Panc1 (cell line): ENCODE measurements at places on chromosomes 3 and 15. TPM values are rescaled to one million over a fixed set of nuclear protein-coding genes. Genes with fewer than 3 reads are reported as not detected.

The RASGRP1 gene
- 0.51 TPM for total RNA-seq

The ABCC5 gene
- 35.1 TPM for total RNA-seq

The MIX23 gene
- total RNA-seq, result 61.7 TPM

The ARHGEF26 gene
- total RNA-seq, result 2.0 TPM

The COL8A1 gene
- total RNA-seq, result 0.13 TPM

The PHC3 gene
- total RNA-seq, result 53.8 TPM

- no peak for DNase-seq
Measured at GRCh38 chr3:162112719-162113118, 616.1 kb downstream of the OTOL1 start.

- no peak for DNase-seq
Measured at GRCh38 chr3:43686700-43687498, 3.8 kb upstream of the ABHD5 start.

DNA sequence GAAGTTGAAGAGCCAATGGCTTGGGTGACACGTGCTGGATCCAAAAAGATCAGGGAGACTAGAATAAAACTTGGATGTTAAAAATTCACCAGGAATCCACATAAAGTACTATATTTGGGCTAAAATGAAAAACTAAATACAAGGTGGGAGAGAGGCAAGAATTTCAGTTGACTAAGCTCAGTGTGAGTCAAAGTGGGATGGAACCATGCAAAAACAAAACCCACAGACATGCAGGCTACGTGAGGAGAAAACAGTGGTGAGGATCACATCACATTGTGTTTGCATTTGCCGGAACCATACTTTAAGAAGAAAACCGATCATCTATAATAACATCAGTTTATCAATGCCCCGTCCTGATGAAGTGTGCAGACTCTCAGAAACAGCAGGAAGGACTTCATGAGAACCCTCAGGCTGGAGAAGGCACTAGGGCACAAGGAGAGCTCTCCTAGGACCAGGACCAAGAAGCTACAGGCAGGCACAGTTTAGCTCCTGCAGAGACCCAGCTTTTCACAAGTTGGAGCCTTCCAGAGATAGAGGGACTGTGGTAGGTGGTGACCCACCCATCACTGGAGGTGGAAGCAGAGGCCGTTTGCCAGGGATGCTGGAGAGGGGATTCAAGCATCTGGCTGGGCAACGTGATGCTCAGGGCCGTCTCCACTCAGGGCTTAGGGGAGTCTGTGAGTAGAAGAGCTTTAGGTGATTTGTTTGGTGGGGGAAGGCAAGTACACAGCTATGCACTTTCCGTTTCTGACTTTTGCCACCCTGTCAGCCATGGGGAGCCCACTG, 29.0 kb upstream of the NR2E3 start:
- DNase-seq, result no peak

- DNase-seq, result no peak
Measured at GRCh38 chr3:186361762-186362536, at the start of gene DGKG. Gene DGKG (minus strand): TSS chr3:186362234. CDS start chr3:186320459, 41,775 bp downstream.

GRCh38 chr3:127412578-127413317, 124.9 kb upstream of the PRR20G start:
- DNase-seq, result no peak

- DNase-seq, result peak; percentile 43
Measured at GRCh38 chr3:190182418-190183043, 61.8 kb upstream of the P3H2 start.

GRCh38 chr15:27977696-27978095, 121.4 kb downstream of the OCA2 start:
- DNase-seq, result no peak

DNA sequence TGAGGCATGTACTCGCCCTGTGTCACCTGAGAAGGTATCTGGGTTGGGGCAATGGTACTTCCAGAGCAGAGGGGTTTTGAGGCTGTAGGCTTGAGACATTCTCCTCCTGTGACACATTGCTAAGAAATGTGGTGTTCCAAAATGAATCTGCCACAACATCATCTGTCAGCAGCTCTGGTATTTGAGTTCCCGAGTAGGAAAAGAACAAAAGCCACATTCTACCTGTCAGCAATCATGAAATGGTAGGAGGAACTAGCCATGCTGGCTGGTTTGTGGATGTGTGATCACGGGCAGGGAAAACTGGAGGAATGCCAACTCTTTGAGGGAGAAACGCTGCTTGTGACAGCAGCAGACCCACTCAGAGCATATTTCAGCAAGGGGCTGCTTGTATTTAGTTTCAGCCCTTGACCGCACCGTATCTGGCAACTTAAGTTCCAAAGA, 579.4 kb upstream of the TBL1XR1 start:
- DNase-seq, result no peak

GRCh38 chr15:42156243-42156922, at the start of gene PLA2G4F:
Gene PLA2G4F (minus strand): TSS chr15:42156636. CDS start chr15:42156549, 87 bp downstream.
- DNase-seq, result no peak

DNA sequence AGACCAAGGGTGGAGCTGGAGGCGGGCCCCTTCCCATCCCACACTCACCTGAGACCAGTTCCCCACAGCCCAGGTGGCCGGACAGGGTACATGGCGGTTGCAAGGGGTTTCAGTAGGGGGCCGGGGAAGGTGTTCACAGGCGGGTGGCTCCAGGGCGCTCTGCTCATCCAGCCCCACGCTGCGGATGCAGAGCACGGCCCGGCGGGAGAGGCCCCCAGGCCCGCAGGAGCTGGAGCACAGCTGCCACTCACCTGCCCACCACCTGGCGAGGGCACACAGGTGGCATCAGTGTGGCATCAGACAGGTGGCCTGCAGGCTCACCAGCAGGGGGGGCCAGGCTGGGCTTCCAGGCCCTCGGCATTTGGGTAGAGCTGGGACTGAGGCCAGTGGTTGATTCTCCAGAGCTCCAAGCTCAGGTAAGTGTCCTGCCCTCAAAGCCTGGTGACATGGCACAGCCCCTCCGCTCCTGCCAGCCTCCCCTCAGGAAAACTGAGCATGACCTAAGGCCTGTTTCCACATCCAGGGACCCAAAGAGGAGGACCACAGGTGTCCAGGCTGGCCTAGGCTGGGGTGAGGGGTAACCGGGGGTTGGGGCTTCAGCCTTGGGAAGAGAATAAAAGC, 43.8 kb downstream of the ADAMTS7 start:
- no peak for DNase-seq

DNA sequence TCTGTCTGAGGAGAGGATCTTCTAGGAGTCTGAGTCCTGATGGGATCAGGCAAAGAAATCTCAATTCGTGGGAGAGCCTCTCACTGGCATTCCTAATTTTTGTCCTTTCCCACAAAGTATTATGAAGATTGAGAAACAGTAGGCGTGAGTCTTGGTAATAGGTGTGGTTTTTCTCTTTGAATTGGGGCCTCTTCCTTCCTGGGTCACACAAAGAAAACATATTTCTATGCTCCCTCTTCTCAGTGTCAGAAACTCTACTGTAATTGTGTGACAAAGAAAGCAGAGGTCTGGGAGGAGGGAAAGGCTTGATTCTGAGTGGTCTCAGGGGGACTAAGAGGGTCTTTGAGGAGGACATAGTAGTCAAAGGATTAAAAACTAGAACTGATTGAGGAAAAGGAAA, 6.0 kb downstream of the GABRR3 start:
- DNase-seq, result no peak

- no peak for DNase-seq
Measured at GRCh38 chr15:63255489-63255990, 21.9 kb upstream of the APH1B start.

DNA sequence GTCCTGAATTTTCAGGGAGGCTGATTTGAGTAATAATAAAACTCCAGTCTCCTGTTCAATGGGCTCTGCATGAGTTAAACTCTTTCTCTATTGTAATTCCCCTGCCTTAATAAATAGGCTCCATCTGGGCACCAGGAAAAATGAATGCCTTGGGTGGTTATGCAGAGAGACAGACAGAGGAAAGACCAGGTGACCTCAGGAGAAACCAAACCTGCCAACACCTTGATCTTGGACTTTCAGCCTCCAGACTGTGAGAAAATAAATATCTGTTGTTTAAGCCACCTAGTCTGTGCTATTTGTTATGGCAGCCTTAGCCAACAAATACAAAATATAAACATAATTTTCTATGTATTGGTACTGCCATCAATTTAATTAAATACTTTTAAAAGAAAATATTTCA, 64.8 kb upstream of the RAP2B start:
- DNase-seq, result no peak
